Hematopoietic multipotent progenitor cell (in vitro differentiated cells): ENCODE measurements at places on chromosomes 1 and 21.

GRCh38 chr1:166695115-166695514 lies 144.2 kb upstream of the POGK start:
- DNase-seq, result no peak

GRCh38 chr1:243343970-243344937 lies 88.4 kb downstream of the SDCCAG8 start:
- peak; percentile 73 for DNase-seq

GRCh38 chr1:68950036-68950435 lies 453.2 kb upstream of the DEPDC1 start:
- no peak for DNase-seq

DNA sequence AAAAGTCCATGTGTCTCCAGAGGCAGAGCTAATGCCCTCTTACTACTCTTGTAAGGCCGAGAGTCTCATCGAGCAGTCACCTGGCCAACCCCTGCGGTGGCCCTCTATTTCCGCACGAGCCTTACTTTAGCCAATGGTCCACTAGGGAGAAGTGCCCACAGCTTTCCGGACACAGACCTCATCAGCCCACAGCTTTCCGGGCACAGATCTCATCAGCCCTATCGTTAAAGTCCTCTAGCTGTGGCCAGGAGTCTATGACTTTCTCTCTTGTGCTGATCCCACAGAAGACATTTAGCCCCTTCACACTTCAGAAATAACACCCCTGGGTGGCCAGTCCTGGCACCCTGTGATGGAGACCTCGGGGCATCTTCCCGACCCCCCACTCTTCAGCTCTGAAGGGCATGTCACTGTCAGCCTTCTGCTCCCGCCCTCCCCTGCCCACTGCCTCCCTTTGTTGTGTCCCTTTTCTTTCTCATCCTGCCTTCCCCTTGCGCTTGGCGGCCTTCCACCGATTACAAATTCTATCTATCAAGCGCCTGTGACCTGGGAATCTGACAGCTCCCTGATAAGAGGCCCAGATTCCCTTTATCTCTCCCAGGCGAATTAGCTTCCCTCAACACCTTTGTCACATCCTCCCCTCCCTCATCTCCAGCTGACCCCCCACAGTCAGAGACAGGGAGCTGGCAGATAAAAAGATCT lies 161.0 kb downstream of the PLXNA2 start:
- DNase-seq, result no peak

- peak; percentile 35 for DNase-seq
Measured at GRCh38 chr1:167819849-167820683, 93.9 kb downstream of the ADCY10 start.

DNA sequence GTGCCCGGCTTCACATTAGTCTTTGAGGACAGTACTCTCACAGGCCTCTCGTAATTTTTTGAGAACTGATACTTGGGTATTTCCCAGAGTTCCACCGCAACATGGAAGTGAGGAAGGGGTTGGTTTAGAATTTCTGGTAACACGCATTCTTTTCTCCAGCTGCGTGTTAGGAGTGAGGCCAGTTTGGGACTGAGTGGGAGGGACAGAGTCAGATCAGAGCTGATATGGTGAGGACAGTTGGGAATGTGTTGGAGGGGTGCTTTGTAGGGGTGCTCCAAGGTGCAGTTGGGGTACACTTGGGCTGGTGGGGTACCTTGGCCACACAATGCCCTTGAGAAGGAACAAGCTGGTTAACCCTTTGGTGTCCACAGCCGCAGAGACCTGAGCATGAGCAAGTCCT lies 6.7 kb downstream of the FBXO6 start:
- no peak for DNase-seq

- no peak for DNase-seq
Measured at GRCh38 chr1:214125819-214126218, 138.0 kb downstream of the PROX1 start.

DNA sequence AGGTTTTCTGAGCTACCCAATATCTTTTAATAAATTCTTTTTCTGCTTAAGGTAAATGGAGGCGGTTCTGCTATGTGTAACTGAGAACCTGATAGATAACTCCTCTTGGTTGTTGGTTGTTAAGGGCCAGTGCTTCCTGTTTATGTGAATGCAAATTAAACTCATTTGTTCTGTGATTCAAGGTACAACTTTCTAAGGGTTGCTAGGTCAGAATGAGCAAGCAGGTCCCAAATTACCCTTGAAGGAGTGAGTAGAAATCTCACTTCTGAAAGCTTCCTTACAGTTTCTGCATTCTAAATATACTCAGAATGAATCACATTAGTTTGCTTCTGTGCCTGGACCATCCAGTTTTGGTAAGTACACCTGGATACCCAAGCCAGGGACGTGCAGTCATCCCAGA lies 15.5 kb upstream of the FAM78B start:
- DNase-seq, result no peak

GRCh38 chr1:37480581-37481288 lies 6.4 kb downstream of the ZC3H12A start:
- DNase-seq, result no peak

DNA sequence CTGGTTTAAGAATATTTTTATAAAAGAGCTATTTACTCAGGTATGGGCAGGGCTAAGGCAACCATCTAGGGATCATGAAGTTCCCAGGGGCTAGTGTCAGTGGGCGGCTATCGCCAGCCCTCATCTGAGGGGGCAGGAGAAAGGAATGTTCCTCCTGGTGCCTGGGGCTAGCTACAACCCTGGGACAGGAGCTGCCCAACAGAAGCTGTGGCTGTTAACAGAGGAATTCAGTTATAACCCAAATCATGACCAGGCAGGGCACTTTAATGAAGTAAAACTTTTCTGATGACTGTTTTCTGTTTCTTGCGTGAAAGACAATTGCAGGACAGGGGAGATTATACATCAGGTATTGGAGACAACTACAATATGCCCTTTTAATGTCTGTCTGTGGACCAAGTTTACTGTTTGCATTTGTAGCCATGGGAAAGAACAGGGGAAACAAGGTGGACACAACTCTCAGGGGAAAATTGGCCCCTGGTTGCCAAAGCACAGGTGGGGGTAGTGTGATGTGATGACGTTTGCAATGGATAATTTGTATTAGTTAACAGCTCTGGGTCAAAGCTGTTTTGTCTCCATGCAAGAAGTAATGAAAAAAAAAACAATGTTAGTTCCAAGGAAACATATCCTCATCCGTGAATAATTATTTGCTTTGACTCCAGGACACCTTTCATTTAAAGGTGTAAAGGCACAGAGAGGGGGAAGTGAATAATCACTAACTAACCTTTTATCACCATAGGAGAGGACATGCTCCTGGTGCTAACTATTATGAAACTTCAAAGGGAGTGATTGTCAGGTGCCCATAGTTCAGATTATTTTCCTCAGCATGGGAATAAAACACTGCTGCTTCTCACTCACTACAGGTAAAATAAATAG lies 105.2 kb downstream of the TSEN15 start:
- DNase-seq, result no peak
